ENCODE measurements at places on chromosomes 1 and 21. TPM values are rescaled to one million over a fixed set of nuclear protein-coding genes. Genes with fewer than 3 reads are reported as not detected.

AVPR1B gene
- total RNA-seq: not detected

HSD3B1 gene
- total RNA-seq: not detected

TAS1R1 gene
- not detected for total RNA-seq

MFAP2 gene
- total RNA-seq: 267 TPM
